Activated CD8-positive, alpha-beta memory T cell treated with anti-CD3 and anti-CD28 coated beads for 4 hours (primary cell): ENCODE measurements at places on chromosomes 12 and 14.

GRCh38 chr12:71460318-71460717 lies 20.7 kb downstream of the LGR5 start:
- no peak for DNase-seq

- DNase-seq = no peak
These were observed 119.5 kb upstream of the RGS6 start for GRCh38 chr14:71812693-71813092.

DNA sequence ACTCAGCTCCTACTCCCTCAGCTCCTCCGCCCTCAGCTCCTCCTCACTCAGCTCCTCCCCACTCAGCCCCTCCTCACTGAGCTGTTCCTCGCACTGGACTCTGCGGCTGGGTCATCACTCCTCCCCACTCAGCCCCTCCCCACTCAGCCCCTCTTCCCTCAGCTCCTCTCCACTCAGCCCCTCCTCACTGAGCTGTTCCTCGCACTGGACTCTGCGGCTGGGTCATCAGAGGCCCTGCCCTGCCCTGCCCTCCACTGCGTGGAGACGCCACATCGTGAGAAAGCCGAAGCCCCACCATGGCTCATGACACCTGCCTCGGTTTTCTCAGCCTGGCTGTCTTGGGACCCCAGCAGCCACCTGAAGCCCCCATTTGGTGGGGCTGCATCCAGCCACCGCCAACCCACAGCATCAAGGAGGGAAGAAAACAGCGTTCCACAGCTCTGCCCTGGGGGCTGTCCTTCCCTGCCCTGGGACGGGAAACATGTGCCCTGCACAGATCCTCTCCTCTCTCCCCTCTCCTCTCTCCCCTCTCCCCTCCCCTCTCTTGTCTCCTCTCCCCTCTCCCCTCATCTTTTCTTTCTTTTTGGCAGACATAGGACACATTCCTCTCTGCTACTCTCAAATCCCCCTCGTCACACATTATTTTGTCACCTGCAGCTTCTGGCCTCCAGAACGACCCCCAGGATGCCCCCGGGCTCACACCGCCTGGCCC lies 17.7 kb downstream of the NOC4L start:
- no peak for DNase-seq

DNA sequence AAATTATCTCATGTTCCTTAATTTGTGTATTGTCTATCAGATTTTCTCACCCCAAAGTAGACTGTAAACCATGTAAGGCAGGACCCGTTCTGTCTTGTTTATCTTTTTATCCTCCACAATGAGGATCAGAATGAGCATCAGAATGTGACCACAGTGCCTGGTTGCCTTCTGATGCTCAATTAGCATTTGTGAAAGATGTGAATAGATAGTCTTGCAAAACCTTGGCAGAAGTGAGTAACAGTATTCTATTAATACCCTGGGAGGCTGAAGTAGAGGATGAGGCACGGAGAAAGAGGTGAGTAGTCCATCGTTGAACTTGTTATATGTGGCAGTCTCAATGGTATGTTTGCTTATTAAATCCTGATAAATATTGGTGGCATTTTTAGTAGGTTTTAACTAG lies 781.4 kb downstream of the NRXN3 start:
- DNase-seq = no peak

DNA sequence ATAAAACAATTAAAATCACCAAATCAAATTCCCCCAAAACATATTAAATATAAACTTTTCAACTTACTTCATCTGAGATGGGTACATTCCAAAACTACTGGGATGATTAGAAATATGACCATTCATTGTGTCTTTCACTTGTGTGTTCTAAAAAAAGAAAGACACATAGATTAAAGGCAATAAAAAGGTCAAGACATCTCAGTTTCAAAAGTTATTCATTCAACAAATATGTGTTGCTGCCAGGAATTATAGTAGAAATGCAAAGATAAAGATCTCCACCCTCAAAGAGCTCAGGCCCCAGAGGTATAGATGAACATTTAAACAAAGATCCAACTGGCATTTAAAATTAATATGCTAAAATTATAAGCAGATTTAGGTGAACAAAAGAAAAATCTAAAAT lies 106.4 kb downstream of the EPS8 start:
- no peak for DNase-seq

GRCh38 chr12:49525942-49526341 lies 12.9 kb upstream of the KCNH3 start:
- DNase-seq = no peak

DNA sequence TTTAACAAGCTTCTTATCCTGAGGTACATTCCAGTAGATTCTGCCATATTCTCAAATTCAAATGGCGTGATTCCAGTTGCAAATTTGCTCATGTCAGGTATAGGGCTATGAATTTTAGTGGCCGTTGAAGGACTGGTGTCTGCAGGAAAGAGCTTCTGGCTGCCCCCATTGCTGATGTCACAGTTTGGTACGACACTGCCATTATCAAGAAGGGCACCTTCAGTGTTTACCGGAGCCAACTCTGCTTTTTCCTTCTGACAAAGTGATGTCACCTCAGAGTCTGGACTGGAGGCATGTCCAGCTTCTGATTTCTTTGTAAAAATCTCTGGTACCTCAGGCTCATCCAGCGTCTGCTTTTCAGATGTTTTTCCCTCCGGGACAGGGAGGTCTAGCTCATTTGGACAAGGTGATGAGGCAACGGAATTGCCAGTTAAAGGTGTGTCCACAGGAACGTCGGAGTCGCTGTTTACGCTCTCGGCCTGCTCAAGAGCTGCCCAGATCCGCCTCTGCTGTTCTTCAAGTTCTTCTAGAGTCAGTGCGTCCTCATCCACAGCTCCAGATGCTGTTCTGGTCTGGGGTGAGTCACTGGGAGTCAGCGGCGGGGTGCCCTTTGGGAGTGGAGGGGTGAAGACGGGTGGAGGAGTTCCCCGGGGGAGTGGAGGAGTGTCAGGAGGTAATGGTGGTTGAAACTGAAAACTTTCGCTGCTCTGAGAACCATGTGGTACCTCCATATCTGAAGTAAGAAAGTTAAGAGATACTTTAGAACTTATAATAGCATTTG lies 27.0 kb downstream of the ZCCHC8 start:
- DNase-seq = no peak

DNA sequence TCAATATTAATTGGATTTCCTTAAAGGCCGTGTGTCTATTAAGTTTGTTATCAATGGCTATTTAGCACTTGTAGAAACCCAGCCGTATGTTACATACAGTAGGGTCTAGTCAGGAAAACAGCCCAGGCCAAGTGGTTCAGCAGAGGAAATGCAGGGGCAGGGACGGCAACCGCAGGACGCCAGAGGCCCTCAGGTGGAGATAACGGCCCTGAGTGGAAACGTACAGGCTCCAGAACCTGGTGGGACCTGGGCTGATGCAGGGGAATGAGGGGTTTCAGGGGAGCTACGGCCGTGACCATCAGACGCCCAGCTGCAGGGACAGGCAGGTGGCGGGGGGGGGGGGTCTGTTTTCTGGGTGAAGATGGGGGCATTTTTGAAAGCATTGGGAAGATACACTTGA lies 3.7 kb upstream of the ANKLE2 start:
- no peak for DNase-seq

DNA sequence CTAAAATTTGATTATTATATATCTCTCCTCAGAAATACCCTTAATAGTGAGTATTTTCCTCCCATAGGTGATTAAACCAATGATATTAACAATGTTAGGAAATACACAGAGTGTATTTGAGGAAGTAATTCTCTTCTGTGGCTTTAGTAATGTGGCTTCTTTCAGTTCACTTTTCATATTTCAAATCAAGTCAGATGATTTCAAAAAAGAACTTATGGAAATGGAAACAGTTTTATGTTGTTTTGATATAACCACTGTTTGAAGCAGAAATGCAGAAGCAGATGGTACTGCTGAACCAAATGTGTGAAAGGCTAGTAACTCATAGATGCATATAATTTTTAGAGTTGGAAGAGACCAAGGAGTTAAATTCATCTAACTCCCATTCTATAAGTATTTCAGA lies 1.9 kb upstream of the GPR33 start:
- DNase-seq = no peak

DNA sequence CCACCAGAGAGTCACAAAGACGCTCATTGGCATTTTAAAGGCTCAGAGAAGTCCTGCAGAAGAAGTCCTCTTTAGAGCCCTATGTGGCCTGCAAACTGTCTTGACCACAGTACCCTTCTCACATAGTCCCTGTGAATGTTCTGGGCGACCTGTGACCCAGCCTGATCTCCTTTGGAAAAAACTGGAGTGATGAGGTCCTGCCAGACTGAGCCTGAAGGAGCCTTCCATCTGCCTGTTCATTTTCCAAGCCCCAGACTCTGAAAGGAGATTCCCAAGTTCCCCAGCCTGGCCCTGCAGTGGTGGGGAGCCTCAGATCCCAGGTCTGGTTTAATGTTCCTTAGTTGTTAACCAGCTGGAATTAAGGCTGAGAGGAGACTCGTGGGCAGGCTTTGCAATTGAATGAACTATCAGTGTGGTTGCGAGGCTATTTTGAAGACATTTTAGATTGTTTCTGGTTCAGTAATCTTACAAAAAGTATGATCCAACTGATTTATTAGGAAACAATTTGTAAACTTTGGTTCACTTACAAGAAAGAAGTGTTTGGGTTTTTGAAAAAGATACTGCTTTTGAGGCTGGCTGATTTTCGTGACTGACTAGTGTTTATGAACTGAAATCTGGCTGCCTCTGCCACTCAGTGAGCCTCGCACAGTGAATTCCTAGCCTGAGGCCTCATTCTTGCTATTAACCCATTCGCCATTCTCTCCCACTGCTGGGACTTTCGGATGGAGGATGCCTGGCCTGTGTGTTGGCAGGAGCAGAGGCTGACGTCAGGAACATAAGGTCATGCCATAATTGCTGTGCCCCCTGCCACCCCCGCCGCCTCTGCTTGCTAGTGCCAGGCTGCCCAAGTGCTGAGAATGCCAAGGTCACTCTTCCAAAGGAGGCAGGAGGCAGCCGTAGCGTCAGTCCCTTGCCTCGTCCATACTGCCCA lies 249.0 kb downstream of the CACNA1C start:
- no peak for DNase-seq

GRCh38 chr14:33679461-33680225 lies 271.2 kb downstream of the EGLN3 start:
- no peak for DNase-seq

- no peak for DNase-seq
These were observed 80.6 kb upstream of the OVCH1 start for GRCh38 chr12:29578070-29578469.

- no peak for DNase-seq
These were observed 7.1 kb downstream of the METAP2 start for GRCh38 chr12:95481072-95481471.

- no peak for DNase-seq
These were observed 602.6 kb downstream of the SNAPC1 start for GRCh38 chr14:62364800-62365280.

DNA sequence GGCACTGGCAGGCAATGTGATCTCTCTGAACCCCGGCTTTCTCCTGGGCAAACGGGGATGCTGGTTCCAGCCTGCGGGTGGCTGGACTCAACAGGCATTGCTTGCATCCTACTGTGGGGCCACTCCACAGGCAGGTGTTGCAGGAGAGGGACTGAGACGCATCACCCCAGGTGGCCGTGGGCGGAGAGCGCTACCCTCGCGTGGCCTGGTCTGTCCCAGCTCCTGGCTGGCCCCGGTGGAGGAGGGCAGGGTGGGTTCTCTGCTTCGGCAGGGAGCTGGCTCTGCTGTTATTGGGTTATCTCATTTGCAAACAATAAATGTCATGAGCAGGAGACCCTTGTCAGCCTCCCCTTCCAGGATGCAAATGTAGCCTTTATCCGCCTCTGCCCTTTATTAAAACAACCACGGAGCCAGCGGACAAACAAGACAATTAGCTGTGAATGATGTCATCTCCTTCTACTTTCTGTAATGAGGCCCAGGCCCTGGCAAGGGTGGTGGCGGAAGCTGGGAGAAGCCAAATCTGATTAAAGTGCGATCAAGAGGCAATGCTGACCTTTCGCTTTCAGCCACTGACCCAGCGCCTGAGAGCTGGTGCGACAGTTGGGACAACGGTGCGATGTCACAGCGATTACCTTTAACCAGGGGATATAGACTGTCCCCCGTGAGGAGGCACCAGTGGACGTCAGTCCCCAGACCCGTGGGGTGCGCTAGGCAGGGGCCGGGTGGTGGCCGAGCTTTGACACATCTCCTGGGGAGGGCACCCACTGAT lies 161.8 kb downstream of the KIF26A start:
- DNase-seq = no peak

DNA sequence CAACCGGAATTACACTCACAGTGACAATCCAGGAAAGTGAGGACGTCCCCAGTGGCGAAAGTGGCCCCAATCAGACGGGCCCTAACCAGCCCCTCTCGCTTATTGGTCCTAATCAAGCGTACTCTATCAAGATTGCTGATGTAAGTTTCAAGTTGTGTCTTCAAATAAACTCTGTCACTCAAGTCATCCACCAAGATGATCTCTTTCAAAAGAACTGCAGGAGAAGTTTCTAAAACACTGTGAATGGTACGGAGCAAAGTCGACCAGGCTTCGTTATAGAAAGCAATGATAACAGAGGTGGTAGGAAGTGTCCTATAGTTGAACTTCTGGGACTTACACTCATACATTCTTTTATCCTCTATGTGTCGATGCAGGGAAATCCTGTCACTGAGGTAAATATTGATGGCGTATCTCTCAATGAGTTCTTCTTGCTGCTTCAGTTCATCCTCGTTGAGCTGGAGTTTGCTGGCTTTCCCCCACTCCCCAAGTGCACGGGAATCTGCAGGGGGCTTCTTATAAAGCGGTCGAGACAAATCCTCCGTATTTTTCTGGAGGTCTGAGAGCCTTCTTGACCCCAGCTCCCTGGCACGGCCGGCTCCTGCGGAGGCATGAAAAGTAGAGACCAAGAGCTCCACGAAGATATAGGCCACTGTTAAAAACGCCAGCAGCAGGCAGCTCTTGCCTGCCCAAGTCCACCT lies 604 bp downstream of the GALNT4 start:
- no peak for DNase-seq

GRCh38 chr14:72796935-72797334 lies 97.0 kb downstream of the DPF3 start:
- no peak for DNase-seq

- no peak for DNase-seq
These were observed 224.9 kb downstream of the APAF1 start for GRCh38 chr12:98869886-98870503.

DNA sequence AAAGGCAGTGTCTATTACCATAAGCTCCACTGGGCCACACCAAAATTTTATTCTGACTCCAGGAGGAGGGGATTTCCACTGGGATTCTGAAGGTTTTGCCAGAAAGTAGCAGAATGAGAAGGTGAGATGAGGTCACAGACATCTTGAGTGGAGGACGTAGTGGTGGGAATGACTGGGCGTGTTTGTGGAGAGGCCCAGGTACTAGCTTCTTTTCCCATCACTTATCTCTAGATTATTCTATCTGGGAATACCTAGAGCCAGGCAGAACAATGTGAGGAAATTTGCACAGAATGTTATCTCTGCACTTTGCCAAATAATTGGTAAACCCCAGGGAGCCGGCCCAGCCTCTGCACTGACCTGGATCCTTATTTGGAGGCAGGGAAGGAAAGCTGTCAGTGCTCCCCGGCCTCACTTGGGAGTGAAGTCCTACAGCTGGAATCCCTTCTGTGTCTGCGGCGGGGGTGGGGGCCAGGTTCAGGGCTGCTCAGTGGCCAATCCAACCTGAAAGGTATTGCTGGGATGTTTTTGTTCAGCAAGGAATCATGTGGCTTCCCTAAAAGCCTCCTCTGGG lies 129.4 kb downstream of the C12orf75 start:
- DNase-seq = no peak

- no peak for DNase-seq
These were observed 11.7 kb upstream of the PTHLH start for GRCh38 chr12:27984275-27984674.

GRCh38 chr14:38866461-38866860 lies 236.6 kb downstream of the SEC23A start:
- DNase-seq = no peak
